ENCODE measurements at places on chromosomes 7 and 10. TPM values are rescaled to one million over a fixed set of nuclear protein-coding genes. Genes with fewer than 3 reads are reported as not detected.

Gene PFKP
- total RNA-seq = 273 TPM

Gene FGFR2
- total RNA-seq = 0.23 TPM

Gene AMZ1
- total RNA-seq = 0.47 TPM

Gene PLOD3
- total RNA-seq = 160 TPM

Gene SEMA3D
- 0.68 TPM for total RNA-seq

Gene TMEM270
- not detected for total RNA-seq

Gene RNF32
- total RNA-seq = 0.15 TPM

Gene IQUB
- 0.29 TPM for total RNA-seq

Gene SEMA3E
- 1.2 TPM for total RNA-seq

Gene ANKRD30A
- total RNA-seq = not detected

Gene PLPP4
- 11.1 TPM for total RNA-seq

Gene VPS37D
- total RNA-seq = 6.9 TPM

Gene TRIP6
- total RNA-seq = 99.9 TPM

Gene HECTD2
- total RNA-seq = 3.9 TPM

Gene CDC14C
- not detected for total RNA-seq

- DNase-seq = no peak
These were observed 2.8 kb upstream of the FAS start for GRCh38 chr10:88987840-88988239.

GRCh38 chr7:81155654-81156373 lies 237.0 kb upstream of the SEMA3C start:
- no peak for DNase-seq

DNA sequence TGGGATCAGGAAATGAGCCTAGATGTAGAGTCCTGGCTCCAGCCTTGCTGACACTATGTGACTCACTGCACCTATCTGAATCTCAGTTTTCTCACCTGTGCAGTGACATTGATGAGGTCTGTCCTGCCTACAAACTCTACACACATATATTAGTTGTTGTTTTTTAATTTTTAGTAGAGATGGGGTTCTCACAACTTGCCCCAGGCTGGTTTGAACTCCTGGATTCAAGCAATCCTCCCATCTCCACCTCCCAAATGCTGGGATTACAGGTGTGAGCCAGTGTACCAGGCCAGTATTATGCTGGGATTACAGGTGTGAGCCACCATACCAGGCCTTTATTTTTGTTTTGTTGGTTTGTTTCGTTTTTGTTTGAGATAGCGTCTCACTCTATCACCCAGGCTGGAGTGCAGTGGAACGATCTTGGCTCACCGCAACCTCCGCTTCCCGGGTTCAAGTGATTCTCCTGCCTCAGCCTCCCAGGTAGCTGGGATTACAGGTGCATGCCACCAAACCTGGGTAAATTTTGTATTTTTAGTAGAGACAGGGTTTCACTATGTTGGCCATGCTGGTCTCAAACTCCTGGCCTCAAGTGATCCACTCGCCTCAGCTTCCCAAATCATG lies 11.8 kb upstream of the DDIT4 start:
- DNase-seq = no peak

- DNase-seq = no peak
These were observed 1208.3 kb downstream of the GATA3 start for GRCh38 chr10:9262770-9263169.

- DNase-seq = no peak
These were observed 13.7 kb downstream of the LIPA start for GRCh38 chr10:89237849-89238248.

DNA sequence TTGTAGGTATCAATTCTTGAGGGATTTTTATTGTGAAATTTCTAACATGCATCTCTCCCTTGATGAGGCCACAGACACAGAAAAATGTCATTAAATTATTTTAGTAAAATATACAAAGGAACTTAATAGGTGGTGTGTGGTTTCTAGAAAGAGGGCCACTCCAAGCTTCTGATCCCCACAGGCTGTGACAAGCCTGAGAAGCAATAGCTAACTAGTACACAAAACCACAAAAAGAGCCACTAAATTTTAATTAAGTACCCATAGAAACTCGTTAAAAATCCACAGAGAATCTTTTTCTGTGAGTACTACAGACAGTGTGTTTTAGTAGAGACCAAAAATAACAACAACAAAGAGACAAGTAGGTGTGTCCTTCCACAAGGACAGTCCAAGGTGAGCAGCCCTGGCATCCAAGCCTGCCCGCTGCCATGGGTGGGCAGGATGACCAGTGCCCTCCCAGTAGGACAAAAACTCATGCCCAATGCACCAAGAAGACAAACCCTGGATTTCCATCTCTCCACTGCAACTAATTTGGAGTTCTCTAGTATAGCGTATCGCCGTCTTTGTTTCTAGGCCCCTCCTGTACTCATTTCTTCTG lies 81.0 kb downstream of the RNF216 start:
- no peak for DNase-seq

DNA sequence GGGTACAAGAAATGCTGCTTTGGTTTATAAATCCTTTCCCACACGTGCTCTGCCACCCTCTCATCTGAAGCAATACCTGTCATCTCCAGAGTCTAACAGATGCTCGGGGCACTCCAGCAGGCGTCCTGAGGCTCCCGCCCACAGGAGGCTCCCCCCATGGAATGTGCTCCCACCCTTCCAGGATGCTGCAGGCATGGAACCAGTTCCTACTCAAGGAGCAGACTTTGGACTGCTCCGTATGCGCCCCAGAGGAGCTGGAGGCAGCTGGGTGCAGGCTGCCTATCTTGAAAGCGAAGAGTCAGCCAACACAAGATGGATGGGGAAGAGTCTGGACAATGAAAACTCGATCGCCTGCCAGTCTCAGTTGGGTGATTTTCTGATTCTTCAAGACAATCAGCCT lies 75.4 kb downstream of the VOPP1 start:
- DNase-seq = no peak

DNA sequence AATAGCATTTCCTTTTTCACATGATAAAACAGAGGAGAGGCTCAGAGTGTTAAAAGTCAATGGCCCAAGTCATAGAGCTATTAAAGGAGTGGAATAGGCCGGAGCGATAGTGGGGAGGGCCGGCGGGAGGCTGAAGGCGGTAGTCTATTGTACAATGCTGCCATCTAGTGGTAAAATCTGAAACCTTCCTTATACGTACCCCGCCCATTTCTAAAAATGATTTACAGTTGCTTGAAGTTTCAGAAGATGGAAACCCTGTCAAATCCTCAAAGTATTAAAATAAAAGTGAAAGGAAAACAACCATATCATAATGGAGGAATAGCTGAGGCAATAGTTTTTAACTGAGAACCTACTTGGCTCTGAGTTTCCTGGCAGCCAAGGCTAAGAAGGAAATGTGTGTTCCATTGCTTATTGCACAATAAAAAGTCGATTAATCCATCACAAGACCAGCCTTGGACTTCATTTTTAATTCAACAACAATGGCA lies 209.1 kb downstream of the CCSER2 start:
- no peak for DNase-seq

- no peak for DNase-seq
These were observed 2.0 kb upstream of the PANK1 start for GRCh38 chr10:89646889-89647657.

GRCh38 chr7:24441314-24442027 lies 131.8 kb upstream of the PALS2 start:
- no peak for DNase-seq

GRCh38 chr7:1617957-1618356 lies 48.1 kb upstream of the PSMG3 start:
- DNase-seq = no peak

- DNase-seq = no peak
These were observed 22.5 kb upstream of the ANTXRL start for GRCh38 chr10:46264336-46264735.

GRCh38 chr10:34811126-34811967 lies 3.7 kb downstream of the PARD3 start:
- no peak for DNase-seq

- DNase-seq = no peak
These were observed 35.4 kb downstream of the CHN2 start for GRCh38 chr7:29229946-29230345.

DNA sequence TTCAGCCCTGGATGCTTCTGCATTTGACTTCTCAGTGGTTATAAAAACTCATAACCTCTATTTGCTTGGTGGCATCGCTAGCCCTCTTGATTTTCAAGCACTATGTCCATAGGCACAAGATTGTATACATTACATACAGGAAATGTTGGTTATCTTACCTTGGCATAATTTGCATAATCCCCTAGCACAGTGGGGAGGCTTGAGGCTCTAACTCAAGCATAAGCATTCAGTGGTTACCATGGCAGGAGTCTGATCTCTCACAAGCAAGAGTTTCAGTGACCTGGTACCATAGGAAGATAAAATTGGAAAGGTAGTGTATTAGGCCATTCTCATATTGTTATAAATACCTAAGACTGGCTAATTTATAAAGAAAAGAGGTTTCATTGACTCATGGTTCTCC lies 121.8 kb downstream of the PLXDC2 start:
- DNase-seq = no peak

DNA sequence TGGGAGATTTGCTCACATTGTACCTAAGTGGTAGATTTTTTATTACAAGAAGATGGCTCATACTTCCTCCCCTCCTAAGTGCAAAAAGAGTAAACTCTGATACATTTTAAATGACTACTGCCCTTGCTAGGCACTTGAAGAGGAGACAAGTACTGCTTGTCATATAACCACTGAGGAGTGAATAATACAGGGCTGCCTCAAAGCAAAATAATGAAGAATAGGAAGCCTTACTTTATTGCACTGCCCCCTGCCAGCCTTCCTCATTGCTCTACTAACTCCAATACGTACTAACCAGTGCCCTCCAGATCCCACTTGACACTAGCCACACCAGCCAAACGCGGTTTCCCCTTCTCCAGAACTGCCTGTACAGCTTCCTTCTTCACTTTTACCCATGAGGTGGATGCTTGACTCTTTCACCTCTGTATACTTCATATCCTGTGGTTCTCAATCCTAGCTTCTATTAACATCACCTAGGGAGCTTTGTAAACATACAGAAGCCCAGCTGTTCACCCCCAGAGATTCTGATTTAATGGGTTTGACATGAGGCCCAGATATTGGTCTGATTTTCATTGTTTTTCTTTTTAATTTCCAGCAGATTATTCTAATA lies 11.7 kb upstream of the MTERF1 start:
- DNase-seq = no peak

- no peak for DNase-seq
These were observed 143.6 kb downstream of the LRRC4 start for GRCh38 chr7:127887631-127888030.

GRCh38 chr10:105042906-105043552 lies 401.9 kb downstream of the SORCS3 start:
- DNase-seq = no peak

- no peak for DNase-seq
These were observed 120.0 kb downstream of the SRPK2 start for GRCh38 chr7:105268511-105269392.

DNA sequence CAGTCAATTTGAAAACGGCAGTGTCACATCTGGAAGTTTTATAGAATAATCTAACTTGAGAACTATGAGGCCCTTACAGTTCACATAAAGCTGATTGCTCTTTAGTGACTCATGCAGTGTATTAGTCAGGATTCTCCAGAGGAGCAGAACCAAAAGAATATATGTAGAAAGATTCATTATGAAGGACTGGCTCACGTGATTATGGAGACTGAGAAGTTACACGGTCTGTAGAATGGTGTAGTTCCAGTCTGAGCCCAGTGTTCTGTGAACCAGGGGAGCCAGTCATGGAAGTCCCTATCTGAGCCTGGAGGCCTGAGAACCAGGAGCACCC lies 21.5 kb downstream of the RBM33 start:
- DNase-seq = peak; percentile 47

DNA sequence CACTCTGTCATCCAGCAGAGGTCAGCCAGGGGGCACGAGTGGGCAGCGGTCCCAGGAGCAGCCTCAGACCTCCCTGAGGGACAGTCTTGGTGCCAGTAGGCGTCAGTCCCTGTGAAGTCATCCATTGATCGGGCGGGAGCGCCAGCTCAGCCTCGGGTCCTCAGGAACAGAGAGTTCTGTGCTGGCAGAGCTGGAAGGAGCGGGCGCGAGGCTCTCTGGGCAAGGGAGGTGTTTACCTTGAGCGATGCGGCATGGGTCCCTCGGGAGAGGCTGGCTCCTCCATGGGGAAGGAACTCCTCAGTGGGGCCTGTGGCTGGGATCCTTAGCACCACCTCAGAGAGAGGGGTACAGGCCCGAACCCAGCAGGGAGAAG lies 101.1 kb upstream of the PPIF start:
- no peak for DNase-seq

- DNase-seq = no peak
These were observed 32.6 kb upstream of the MXI1 start for GRCh38 chr10:110174816-110175215.

- no peak for DNase-seq
These were observed 302.2 kb downstream of the RPS24 start for GRCh38 chr10:78335691-78336401.

- no peak for DNase-seq
These were observed 533 bp upstream of the NKX6-2 start for GRCh38 chr10:132786476-132786883.

- no peak for DNase-seq
These were observed 1021.9 kb upstream of the AUTS2 start for GRCh38 chr7:68576366-68576765.

DNA sequence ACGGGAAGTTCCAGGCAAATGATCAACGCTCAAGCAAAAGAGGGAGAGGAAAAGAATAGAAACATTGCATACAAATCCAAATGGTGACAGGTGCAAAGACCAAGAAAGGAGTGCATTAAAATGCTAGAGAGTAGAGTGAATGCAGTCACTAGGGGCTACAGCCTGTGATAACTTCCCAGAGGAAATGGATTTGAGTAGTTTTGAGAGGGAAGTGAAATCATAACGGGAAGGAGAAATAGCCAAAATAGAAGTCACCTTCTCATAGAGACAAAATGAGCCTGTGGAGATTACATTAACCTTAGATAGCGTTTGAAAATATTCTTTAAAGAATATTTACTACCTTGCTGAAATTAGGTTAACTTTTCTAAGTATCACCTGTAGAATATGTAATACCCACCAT lies 26.5 kb downstream of the NUP42 start:
- no peak for DNase-seq

All from glomerular endothelial cell (primary cell).